ENCODE measurements at places on chromosomes 7 and 10.
A peak's percentile ranks its signal among the peaks of the same experiment; 100 is the strongest.

DNA sequence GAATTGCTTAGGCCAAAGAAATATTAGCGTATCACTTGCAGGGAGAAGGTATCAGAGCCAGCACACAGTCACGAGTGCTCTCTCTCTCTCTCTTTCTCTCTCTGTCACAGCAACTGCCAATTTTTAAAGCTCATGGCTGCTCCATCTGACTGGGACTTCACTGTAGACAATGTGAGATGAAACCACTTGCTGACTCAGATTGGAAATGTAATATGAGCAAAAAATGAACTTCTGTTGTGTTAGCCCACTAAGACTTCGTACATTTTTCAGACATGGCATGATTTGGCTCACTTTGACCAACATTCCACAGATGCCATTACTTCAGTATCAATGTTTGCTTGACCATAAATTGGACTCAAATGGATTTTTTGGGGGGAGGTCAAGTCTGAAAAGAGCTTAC lies 68.1 kb downstream of the DGKB start:
- DNase-seq: no peak

DNA sequence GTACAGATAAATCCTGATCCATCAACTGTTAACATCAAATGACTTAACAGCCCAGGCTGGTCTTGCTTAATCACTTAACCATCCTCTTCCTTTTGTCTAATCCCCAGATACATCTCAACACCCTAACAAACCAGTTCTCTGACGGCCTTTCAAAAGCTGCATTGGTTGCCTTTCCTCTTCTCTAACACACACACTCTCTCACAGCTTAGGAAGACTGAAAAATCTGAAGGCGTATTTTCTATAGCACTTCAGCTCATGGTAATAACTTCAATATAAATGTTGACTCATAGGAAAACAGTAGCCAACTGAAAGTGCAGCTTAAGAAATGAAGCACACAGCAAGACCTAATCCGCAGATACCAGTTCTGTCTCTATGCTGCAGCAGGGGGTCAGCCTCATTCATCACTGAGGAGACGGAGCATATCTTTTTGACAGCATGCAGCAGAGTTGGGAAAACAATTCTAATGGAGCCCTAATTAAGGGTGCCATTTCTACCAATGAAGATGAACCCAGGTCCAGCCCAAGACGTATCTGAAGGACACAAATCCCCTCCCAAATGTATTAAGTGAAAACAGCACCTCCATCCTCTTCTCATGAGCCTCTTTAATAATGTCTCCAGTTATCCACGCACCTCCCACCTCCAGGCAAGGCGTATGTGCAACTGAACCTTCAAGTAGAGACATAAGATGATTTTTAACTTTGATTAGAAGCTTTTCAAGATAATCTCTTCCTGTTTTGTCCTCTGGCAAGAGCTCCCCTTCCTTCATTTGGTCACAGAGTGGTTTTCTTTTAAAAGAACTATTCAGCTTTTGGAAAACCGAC lies 211.7 kb upstream of the NFE2L3 start:
- no peak for DNase-seq

DNA sequence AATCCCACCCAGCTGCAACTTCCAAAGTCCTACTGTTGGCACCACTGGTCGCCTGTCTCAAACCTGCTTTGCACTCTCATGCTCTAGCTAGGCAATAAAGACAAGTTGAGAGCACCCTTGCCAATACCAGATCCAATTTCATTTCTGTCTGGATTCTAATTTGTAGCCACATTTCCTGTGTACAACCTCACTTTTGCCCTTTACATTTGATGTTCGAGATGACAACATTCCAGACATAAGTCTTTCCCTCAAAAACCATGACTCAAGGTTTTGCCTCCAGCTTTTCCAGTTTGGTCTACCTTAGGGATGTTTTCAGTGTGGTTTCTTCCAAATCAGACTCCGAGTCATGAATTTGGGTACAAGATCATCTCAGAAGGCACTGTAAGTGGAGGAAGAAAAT lies 309.0 kb downstream of the GPAM start:
- DNase-seq: no peak

DNA sequence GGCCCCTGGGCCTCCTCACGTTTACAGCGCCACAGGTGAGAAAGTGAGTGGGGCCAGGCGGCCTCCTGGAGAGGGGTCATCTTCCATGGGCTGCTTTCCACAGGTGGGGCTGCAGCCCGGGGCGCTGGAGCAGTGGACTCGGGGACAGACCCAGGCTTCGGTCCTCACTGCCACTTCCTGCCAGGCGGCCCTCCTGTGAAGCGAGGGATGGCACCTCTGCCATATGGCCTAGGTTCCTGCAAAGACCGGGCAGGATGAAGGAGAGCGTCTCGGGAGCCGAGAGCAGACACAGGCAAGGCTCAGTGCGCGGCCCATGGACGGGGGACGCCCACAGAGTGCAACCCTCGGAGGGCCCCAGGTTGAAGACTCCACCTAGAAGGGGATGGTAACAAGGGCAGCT lies 106.8 kb downstream of the MAD1L1 start:
- DNase-seq: no peak

- peak; percentile 44 for DNase-seq
Observed at GRCh38 chr7:95916573-95917297, 144.4 kb downstream of the DYNC1I1 start.

GRCh38 chr7:5638994-5639393 lies 142.5 kb downstream of the RNF216 start:
- no peak for DNase-seq
